ENCODE measurements at places on chromosomes 4 and X.

DNA sequence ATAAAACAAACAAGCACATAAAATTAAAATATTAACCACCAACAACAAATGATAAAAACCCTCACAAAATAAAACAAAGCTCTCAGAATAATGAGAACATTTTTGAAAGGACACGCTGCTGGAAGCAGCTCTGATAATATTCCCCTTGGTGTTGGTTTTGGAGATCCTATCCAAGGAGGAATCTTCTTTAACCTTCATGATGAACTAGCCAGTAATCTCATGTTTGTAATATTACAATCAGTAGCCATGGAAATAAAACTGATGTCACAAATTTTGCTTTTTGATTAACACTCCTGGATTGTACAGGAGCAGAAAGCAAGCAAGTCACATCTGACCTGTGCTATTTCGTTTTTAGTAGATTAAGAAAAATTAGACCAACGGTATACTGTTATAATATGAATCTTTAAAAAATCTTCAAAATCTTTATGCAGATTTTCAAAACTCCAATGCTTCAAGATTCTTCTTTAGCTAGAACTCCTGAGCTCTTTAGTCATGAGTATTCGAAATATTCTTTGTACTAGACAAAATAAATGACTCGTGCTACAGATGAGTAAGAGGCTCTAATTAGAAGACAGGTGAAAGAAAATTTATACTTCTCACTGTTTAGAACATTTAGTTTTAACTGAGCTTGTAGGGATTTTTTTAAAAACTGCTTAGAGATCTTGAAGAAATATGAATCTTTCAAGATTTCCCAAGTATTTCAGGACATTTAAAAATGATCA is 154.1 kb downstream of the RASL11B start:
- DNase-seq = no peak

- DNase-seq = no peak
These were observed 2.1 kb upstream of the GC start for GRCh38 chr4:71785959-71786358.

DNA sequence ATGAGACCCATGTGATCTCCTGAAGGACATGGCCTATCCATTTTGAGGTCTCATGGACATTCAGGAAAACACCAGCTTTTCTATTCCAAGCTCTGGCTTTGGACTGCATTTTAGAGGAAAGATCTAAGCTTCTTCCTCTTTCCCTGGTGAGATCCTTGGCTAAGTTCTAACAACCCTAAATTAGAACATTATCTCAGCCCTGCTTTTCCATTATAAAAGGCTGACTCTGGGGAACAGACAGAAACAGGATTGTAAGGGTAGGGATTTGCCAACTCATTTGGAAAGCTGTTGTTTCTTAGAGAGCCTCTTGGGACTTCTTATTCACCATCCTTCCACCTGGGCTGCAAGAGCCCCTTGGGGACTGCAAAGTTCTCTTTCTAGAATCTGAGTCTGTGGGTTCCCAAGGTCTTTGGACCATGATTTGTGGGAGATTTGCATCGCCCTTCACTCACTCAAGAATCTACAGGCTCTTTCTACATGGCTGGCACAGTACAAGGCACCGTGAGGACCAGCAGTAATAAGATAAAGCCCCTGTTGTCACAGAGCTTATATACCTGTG is 146.9 kb downstream of the FNIP2 start:
- DNase-seq = no peak

- DNase-seq = no peak
These were observed 127.8 kb downstream of the ANOS1 start for GRCh38 chrX:8604131-8604530.

GRCh38 chr4:54392479-54392878 is 163.4 kb downstream of the PDGFRA start:
- no peak for DNase-seq

DNA sequence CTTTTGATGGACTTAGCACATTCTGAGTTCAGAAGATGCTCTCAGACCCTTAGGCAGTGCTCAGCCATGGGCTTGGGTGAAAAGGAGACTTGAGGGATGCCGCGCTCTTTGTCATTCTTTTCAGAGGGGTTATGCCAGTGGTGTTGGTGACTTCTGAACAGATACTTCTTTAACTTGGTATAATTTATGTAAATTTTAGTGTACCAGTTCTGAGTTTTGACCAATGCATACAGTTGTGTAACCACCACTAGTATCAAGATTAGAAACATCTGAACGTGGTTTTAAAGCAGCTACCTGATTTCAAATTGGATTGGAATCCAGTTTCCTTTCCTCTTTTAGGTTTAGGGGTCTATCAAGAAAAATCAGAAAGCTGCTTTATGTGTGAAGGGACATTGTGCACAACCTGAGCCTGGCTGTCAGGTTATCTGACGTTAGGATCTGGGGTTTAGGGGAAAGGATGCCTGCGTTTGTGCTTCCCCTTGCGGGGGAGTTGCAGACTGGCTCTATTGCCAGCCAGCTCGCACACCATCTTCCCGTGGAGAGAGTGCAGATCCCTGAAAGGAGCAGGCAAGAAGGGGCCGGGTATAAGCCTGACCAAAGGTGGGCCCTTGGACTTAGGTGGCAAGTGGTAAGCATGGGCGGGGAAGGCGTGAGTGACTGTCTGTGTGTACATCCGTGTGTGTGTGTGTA is 19.0 kb downstream of the SMS start:
- no peak for DNase-seq

GRCh38 chr4:33592701-33593100 is 2651.6 kb downstream of the ARAP2 start:
- no peak for DNase-seq

- DNase-seq = no peak
These were observed 53.1 kb downstream of the USP11 start for GRCh38 chrX:47285836-47286320.

DNA sequence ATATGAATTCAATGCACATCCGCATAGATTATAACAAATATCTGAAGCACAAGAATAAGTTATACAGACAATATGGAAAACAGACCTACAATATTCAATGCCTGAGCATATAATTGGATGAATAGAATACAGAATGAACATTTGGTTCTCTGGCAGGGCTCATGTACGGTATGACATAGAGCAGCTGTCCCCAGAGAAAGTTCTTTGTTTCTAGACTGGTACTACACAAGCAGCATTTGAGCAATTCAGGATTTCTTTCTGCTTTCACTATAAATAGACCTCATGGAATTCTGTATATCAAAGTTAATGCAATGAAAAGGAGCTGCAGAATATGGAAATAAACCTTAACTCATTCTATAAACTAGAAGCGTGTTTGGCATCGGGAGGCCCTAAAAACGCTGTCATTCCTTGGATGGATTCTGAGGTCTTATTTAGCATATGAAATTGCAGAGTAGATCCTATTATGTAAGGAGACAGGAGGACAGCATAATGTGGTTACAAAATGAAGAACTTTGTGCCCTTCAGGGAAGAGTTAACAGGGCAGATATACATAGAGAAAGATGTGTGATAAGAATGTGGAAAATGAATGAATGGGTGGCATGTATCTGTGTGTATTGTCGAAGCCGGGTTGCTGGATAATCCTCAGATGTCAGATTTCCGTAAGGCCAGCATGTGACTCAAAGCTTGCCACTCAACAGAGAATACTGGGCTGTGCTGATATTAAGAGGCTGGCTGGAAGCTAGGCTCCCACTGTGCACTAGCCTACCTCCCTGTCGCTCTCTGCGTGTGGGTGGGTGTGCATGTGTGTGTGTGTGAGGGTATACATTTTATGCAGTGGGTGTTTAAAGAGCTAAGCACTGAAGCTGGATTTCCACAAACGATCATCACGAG is 103.3 kb upstream of the SLC4A4 start:
- DNase-seq = no peak

DNA sequence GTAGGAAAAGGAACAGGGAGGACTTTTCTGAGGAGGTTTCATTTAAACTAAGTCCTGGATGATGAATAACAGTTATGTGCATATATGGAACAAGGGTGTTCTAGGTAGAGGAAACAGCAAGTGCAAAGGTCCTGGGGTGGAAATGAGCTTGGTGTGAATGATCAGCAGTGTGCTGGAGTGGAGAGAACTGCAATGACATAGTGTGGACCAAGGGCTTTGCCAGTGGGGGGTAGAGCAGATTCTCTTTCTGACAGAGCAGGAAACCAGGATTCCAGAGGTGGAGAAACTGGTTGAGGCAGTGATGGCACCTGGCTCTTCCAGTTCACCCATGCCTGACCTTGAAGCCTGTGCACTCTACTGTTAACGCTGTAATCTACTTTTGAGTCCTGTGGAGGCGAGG is 1.7 kb downstream of the PPP1R3F start:
- no peak for DNase-seq

DNA sequence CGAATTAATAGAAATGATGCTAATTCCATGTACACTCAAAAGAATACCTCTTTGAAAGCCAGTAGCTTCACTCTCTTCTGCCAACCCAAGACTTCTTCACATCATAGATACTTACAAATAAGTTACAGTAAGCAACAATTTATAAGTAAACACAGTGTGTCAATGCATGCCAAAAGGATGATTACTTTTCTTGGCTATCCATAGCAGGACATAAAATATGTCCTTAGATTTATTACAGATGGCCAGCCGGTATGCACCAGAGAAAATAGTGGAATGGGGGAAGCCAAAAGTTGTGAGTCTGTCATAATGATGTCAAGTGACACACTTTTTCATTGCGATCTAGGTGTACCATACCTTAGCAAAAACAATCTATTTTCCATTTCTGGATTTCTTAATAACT is 631 bp upstream of the BMX start:
- no peak for DNase-seq

DNA sequence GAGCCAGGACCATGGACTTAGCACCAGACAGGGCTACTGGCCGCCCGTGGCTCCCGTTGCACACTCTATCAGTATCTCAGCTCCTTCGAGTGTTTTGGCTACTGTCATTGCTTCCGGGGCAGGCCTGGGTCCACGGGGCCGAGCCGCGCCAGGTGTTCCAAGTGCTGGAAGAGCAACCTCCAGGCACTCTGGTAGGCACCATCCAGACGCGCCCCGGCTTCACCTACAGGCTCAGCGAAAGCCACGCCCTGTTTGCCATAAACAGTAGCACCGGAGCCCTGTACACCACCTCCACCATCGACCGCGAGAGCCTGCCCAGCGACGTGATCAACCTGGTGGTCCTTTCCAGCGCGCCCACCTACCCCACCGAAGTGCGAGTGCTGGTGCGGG is 1.6 kb downstream of the FAT4 start:
- peak; percentile 9 for DNase-seq

DNA sequence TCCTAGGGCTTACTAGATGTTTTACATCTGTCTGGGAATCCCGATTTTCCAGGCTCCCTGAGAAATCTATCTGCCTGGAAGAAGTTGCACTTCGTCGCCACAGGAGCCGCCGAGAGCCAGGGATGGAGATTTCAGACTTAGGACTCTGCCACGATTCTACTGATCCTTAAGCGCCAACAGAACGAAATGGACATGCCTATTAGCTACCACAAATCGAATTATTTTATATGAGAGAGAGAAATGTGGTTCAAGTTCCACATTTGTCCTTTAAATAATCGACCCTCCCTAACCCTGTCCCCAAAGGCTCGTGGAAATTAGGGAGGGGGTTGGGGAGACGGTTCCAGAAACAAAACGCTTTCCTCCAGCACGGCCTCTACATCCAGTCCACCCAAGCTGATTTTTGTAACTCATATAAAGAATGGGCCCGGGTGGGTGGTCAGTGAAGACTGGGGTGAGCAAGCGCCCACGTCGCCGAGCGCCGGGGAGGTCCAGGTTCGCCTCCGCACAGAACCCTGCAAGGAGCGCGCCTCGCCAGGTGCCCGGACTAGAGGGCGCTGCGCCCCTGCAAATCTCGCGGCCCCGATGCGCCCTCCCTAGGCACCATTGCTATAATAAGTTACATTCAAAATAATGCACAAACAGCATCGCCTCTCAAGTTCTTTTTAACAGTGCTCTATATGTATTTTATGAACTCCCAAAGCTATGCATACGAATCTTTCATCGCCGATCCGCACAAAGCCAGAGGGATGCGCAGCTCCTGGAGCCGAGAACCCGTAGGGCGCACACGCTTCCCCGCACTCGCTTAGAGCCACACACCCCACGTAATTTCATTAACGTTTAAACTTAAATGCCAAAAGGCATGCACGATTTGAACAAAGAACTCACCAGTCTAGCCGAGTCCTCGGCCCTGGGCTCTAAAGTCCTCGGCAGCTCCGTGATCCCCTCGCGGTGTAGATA is 2.1 kb upstream of the FAT1 start:
- peak; percentile 58 for DNase-seq

- DNase-seq = no peak
These were observed 37.7 kb upstream of the SLC16A2 start for GRCh38 chrX:74383611-74384010.

DNA sequence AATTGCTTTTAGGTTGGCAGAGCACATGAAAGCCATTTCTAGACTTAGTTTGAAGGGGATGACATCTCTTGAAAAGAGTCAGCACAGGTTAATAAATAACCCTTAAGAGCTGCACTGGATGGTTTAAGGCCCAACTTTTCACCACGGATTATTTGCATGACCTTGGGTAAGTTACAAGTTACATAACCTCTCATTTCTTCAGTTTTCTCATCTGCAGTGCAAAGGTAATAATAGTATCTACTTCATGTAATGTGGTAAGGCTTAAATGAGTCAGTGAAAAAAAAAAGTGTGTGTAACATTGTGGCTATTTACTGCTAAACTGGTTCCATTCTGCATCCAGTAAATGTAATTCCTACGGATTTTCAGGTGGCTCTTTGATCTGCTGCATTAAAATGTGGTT is 715.8 kb downstream of the CCSER1 start:
- DNase-seq = no peak

DNA sequence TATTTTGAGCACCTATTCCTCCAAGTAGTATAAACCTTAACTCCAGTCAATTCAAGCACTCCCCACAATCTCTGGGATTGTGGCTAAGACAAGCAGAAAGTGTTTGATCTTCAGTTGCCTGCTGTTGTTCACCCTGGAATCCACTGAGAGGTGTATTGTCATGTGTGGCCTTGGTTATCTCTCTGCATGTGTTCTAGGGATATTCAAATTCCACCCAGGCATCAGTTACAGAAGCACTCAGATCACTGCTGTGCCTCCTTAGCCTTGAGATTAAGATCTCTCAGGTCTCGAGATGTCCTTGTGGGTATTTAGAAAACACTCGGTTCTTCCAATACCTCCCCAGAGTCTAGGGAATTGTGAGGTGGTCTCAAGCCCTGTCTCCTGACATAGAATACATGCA is 213.3 kb downstream of the SMARCA1 start:
- no peak for DNase-seq

GRCh38 chrX:153635788-153636668 is 11.0 kb upstream of the DUSP9 start:
- DNase-seq = no peak

DNA sequence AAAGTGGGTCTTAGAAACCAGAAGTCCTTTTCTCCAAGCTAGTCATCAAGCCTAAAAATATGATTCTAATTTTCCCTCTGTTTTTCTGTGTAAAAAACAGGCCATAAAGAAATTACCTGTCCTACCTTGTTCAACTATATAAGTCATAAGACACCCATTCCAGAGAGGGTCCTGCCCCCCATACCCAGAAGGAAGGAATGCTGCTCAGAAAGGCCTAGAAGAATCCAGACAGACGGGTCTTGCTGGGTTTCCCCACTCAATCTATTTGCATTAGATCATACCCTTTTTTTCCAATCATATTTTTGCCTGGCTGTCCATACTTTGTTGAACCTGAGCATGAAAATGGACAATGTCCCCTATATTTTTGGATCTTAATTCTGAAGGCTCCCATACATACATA is 16.3 kb upstream of the XAGE2 start:
- DNase-seq = no peak
